Omental fat pad (tissue), 4 donors: ENCODE measurements at places on chromosomes 3 and 15. TPM values are rescaled to one million over a fixed set of nuclear protein-coding genes. Genes with fewer than 3 reads are reported as not detected.

- no peak for DNase-seq
These were observed 363.3 kb downstream of the SLC9A9 start for GRCh38 chr3:143484846-143485512.

DNA sequence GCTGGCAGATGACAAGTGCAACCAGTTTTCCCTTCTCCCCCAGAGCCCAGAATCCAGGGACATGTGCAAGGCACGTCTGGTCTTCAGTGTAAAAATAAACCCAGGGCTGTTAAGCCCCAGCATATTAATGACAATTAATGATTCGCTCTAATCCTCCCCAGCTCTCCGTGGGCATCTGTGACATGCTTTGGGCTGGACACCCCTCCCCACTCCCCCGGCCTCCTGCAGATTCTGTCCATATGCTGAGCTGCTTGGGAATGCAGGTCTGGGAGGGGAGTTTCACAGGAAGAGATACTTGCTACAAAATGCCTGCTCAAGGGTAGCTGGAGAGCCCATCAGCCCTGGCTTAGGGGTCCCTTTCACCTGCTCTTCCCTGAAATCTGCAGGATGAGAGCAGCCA is 43.0 kb upstream of the NTRK3 start:
- DNase-seq, result no peak

- no peak for DNase-seq
These were observed 148.8 kb downstream of the GABRG3 start for GRCh38 chr15:27119695-27120266.

DNA sequence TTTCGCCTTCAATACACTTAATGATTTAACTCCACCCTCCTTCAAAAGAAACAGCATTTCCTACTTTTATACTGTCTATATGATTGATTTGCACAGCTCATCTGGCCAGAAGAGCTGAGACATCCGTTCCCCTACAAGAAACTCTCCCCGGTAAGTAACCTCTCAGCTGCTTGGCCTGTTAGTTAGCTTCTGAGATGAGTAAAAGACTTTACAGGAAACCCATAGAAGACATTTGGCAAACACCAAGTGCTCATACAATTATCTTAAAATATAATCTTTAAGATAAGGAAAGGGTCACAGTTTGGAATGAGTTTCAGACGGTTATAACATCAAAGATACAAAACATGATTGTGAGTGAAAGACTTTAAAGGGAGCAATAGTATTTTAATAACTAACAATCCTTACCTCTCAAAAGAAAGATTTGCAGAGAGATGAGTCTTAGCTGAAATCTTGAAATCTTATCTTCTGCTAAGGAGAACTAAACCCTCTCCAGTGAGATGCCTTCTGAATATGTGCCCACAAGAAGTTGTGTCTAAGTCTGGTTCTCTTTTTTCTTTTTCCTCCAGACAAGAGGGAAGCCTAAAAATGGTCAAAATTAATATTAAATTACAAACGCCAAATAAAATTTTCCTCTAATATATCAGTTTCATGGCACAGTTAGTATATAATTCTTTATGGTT is at the start of gene CCR5:
TSS of gene CCR5 (plus strand) at position 108 of the 680 bp plus-strand sequence. CDS start 1,957 bp downstream, outside the sequence.
- no peak for DNase-seq

- DNase-seq, result no peak
These were observed 182.4 kb downstream of the SV2B start for GRCh38 chr15:91282486-91282885.

- DNase-seq, result no peak
These were observed 110.8 kb upstream of the ICE2 start for GRCh38 chr15:60589728-60590127.

PRKCI gene
- total RNA-seq, result 21.3 TPM

- no peak for DNase-seq
These were observed 25.4 kb downstream of the ZNF621 start for GRCh38 chr3:40550167-40550566.

DNA sequence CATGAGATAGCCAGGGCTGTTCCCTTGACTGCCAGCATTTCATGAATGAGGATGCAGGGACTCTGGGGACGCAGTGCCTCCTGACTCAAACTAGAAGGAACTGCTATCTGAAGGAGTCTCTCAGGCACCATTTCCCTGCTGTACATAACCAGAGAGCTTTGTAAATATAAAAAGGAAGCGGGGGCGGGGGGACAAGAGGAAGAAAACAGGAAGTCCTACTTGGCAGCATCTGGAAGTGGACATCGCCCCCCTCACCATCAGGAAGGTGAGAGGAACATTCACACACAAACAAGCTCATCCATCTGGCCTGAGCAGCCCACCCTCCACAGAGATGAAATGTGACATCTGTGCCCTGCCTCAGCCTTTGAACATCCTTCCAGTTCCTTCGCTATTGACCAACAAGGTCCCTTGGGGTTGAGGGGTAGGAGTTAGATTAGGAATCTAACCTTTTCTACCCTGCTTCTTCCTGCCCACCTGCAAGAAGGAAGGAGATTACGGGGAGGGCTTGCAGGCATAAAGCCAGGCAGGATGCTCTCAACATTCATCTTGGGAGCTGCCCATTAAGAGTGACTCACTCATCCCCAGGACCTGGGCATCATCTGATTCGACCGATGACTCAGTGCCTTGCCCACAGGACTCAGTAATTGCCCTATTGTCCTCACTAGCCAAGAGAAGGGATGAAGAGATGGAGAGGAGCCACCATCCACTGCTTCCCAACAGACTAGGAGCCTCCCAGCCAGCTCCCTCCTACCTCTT is 31.9 kb downstream of the SH3BP5 start:
- DNase-seq, result no peak

CRABP1 gene
- total RNA-seq, result not detected

INTS14 gene
- total RNA-seq, result 30.6 TPM

DNA sequence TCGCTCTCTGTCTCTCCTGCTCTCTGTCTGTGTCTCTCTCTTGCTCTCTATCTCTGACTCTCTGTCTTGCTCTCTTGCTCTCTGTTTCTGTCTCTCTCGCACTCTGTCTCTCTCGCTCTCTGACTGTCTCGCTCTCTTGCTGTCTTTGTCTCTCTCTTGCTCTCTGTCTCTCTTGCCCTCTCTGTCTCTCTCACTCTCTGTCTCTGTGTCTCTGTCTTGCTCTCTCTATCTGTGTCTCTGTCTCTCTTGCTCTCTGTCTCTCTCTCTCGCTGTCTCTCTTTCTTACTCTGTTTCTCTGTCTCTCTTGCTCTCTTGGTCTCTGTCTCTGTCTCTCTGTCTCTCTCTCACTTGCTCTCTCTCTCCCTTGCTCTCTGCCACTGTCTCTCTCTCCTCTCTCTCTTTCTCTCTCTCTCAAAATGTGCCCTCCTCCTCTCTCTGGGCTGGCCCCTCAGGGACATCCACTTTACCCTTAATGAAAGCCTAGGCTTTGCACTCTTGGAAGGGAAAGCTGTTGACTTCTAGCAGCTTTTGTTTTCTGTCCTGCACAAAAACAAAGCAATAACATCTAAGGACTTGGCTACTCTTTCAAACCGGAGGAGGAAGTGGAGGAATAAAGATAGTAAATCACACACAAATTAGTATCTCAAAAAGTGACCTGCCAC is 73.9 kb upstream of the NR2E3 start:
- no peak for DNase-seq

DNA sequence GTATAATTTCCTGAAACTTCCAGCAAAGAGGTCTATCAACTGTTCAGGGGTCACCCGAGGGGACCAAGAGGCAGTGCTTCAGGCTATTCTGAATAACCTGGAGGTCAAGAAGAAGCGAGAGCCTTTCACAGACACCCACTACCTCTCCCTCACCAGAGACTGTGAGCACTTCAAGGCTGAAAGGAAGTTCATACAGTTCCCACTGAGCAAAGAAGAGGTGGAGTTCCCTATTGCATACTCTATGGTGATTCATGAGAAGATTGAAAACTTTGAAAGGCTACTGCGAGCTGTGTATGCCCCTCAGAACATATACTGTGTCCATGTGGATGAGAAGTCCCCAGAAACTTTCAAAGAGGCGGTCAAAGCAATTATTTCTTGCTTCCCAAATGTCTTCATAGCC is 6.8 kb downstream of the GCNT3 start:
- DNase-seq, result no peak

COL6A6 gene
- total RNA-seq, result 0.79 TPM

DNA sequence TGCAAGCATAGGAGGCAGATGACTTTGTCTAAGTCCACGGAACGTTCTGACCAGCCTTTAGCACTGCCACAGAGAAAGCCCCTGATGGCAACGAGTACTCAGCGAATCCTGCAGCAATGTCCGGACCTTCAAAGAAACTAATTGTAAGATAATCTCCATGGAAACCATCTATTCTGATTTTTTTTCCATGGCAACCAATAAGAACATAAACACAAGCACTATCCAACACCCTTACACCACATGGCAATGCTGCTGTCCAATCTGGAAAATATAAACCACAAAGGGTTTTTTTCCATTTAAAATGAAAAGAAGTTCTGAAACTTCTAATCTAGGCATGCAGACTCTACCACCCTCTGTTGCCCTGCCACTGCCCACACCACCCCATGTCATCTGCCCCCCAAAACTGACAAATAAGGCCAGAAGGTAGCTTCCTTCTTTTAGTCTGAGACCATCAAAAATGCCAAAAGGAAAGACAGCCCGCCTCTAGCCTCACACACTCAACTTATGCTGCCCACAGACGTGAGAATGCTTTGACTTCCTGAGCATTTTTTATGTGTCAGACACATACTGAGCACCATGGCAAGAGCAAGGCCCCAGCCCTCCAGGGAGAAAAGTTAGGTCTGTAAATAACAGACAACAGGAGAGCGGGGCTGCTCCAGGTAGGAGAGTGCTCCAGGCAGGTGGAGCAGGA is 44.5 kb downstream of the POC1A start:
- no peak for DNase-seq

DNA sequence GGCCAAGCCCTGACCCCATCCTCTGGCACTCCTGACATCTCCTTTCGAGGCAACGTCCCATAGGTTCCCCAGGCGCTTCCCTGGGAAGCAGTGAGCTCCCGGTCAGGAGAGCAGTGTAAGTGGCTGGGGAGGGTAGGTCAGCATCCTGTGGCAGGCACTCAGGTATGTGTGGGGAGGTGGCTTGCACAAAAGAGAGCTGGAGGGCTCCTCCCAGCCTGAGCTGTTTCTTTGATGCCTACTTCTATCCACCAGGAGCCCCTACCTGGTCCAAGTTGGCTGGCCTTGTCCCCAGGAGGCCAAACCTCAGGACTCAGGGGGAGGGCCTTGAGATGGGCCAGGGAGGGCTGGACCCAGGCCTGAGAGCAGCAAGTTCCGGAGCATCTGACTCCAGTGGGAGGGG is 31.7 kb upstream of the LINGO1 start:
- DNase-seq, result no peak

GRCh38 chr3:10935846-10936631 is 56.5 kb upstream of the SLC6A1 start:
- no peak for DNase-seq

DNA sequence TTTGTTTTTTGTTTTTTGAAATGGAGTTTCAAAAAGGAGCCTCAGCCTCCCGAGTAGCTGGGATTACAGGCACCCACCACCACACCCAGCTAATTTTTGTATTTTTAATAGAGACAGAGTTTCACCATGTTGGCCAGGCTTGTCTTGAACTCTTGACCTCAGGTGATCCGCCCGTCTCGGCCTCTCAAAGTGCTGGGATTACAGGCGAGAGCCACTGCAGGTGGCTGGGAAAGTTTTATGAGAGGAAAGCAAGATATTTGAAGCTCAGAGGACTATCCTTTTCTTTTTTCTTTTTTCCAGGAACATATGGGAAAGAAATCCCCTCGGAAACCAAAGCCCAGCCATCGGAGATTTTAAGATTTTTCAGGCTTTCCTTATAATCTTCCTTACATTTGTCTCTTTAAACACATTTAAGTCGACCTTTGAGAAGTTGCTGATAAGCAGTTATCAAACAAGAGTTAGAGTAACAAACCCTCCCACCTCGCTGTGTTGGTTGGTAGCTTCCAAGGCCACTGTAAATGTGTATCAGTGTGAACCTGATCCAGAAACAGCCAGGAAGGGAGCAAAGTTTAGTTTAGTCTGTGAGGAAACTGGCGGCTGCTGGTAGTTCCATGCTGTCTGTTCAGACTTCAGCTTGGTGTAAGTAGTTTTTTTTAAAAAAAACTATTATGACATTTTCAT is 34.5 kb upstream of the MAP3K13 start:
- DNase-seq, result no peak

GRCh38 chr3:113231827-113232253 is 20.5 kb downstream of the BOC start:
- DNase-seq, result no peak

GRCh38 chr15:52557274-52557641 is 11.6 kb downstream of the ARPP19 start:
- no peak for DNase-seq

CCDC33 gene
- not detected for total RNA-seq

GRCh38 chr15:69060744-69061143 is 46.2 kb downstream of the NOX5 start:
- no peak for DNase-seq

DNA sequence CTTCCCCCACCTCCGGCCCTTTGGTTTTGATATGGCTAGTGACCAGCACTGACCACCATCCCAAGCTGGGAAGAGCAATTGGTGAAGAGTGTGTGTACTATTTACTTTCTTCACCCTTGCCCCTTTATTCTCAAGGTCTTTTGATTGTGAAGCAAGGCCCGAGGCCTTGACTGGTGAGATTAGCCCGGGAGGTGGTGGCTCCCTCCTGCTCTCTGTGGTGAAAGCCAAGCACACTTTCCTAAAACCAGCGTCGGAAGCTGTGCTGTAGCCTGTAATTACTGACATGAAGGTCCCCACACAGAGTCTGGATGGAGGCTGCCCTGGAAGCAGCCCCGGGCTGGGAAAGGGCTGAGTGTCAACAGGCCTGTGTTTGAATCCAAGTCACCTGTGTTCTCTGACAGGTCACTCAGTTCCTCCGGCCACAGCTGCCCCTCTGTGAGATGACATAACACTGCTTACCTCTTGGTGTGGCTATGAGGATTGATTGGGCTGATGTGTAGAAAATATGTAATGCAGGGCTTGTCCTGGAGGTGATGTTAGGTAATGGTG is 60.5 kb upstream of the PRR23C start:
- DNase-seq, result no peak

DUOXA1 gene
- total RNA-seq, result 1.9 TPM

DNA sequence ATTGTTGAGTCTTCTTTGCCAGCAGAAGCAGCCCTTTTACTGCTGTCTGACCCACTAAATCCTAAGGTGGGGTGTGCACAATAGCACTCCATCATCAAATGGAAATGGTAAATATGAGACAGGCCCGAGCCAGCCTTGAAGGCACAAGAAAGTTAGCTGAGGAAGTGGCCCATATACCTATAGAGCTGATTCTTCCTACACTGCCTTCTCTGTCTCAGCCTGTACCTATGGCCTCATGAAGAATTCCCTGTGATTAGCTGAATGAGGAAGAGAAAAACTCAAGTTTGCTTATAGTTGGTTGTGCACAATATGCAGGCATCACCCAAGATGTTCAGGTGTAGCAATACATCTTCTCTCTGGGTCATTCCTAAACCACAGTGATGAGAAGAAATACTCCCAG is 31.7 kb upstream of the XCR1 start:
- no peak for DNase-seq

DPH3 gene
- total RNA-seq, result 33.7 TPM

PFN2 gene
- 28.2 TPM for total RNA-seq

TLR9 gene
- total RNA-seq, result 0.19 TPM

TMOD3 gene
- total RNA-seq, result 32.3 TPM

GOLGA8R gene
- 4.2 TPM for total RNA-seq

- no peak for DNase-seq
These were observed 82.7 kb upstream of the CHD2 start for GRCh38 chr15:92817339-92817886.

GRCh38 chr3:148211725-148212124 is 486.0 kb upstream of the AGTR1 start:
- DNase-seq, result no peak
